ENCODE measurements at places on chromosomes 3 and 15.

DNA sequence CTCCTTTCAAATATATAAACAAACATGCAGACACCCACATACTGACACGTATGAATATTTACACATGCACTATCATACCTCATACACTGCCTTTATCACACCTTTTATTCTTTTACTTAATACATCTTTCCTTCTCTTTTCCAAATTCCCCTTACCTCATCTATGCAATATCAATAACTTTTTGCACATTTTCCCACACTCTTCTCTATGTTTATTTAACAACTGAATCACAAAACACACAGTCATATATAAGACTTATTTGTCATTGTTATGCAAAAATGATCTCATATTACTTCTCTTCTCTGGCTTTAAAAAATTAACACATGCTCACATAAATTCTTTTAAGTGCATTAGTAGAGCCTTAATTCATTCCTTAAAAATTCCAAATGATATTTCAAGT lies 461.4 kb downstream of the DIPK2A start:
- no peak for DNase-seq

DNA sequence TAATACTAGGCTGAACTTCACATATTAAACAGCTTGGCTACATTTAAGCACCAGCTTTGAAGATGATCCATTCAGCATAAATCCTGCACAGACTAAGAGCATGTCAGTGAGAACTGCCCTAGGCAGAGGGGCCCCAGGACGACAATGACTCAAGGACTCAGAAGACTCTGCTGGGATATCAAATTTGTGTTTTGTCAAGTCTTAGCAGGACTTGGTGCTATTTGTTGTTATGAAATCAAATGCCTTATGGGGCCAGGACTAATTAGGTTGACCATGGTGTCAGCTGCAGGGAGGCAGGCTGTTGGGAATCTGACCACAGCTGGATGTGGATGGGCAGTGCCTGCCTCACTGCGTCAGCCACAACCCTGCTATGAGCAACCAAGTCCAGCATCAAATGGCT lies 91.8 kb downstream of the RYR3 start:
- no peak for DNase-seq

DNA sequence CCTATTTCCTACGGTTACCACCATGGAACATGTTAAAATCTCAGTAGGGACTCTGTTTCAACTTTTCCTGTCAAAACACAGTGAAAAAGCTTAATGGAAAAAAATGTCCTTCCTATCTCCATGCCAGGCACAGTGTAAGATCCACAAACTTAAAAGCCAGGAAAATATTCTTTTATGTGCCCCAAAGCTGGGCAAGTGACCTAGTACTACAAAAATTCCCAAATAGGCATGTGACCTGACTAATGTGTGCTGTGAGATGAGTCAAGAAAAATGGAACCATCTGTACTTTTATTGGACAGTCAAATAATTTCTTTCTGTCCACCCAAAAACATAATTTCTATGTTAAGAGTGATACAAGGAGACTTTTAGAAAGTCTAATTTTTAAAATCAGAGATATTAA lies 406.0 kb downstream of the ZBTB20 start:
- peak; percentile 69 for DNase-seq

DNA sequence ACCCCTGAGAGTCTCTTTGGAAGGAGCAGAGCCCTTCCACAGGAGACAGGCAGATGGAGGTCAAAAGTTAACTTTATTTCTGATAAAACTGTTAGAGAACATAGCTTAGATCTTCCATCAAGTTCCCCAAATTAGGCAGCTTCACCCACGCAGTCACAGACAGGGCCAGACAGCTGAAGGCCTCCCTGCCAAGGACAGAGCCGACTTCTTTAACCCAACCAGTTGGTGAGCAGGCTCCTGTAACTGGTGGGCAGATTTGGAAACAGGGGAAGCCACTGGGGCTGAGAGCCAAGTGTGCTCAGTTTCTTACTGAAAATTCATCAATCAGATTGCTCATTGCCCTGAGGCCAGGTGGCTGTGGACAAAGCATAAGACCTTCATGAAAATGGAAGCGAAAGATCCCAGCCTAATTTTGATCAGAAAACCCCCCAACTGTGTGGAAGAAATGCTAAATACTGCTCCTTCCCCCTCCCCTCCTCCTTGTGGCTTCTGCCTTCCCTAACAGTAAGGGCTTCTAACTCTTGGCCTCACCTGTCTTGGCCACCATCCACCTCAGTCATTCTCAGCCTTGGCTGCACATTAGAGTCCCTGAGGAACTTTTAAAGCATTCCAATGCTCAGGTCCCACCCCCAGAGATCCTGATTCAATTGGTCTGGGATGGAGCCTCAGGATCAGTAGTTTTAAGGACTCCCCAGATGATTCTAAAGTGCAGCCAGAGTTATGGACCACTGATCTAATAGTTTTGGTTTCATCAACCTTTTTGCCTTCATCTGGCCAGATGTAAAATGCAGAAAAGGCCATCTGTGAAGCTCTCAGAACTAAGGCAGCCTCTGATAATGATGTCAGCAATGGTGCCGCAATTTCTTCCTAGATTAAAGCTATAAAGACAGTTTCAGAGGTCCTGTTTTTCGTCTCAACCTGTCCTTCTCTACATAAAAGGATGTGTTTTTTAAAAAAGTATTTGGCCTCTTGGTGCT lies 11.5 kb downstream of the CLRN1 start:
- no peak for DNase-seq

GRCh38 chr15:90086868-90087268 lies 15.4 kb downstream of the IDH2 start:
- DNase-seq, result peak; percentile 63

DNA sequence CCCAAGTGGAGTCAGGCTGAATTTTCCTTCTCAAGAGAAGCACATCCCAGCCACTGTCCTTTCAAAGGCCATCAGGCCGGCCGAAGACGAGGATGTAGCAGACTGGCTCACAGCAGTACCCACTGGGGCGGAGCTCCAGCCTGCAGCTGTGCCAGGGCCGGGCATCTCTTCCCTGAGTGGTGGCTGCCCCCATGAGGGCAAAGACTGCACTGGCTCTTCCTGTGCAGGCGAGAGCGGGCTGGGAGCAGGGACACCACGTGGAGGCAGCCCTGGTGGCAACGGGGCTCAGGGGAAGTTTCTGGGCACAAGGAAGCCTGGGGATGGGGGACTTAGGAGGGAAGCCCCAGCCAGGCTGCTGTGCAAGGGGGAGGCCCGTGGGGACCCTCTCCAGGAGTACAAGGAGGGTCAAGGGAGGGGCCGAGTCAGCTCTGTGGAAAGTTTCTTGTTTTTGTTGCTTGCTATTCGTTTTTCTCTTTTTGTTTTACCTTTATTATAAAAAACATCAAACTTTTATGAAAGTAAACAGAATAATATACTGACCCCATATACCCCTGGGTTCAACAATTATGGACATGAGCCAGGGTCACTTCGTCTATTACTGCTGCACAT lies 66.1 kb downstream of the RPN1 start:
- DNase-seq, result peak; percentile 93

DNA sequence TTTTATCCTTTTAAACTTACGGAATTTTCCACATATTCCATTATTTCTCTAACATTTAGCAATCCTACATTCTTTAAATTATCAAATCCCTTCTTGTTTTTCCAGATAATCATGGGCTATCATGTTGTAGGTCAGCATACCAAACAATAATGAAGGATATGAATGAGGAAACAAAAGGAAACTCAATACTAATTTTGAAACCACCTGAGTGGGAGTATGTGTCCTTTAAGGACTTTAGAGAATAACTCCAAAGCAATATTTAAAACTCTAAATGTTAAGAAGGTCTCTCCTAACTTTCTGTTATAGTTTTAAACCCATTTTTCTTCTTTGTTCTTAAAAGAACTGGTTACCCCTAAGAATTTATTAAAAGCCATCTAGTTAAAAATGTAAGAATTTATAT lies 43.0 kb downstream of the TP53BP1 start:
- DNase-seq, result no peak

DNA sequence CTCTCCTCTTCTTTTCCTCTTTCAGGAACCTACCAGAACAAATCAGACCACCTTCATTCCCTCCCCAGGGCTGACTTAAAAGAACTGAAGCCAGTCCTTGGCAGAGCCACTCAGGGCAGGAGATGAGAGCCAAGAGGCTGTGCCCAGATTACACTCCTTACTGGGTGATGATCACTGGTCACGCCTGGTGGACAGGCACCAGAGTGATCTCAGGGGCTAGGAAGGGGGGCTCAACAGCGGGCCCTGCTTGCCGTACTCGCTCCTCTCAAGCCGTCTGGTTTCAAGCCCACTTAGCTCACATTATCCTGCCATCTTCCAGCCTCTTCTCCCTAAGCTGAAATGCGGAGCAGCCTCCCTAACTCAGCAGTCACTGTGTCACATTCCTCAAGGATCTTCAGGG lies 1.7 kb upstream of the FAH start:
- no peak for DNase-seq

- DNase-seq, result no peak
These were observed 57.2 kb downstream of the WWTR1 start for GRCh38 chr3:149600634-149601033.

GRCh38 chr3:27324686-27325085 lies 44.5 kb downstream of the NEK10 start:
- DNase-seq, result no peak

DNA sequence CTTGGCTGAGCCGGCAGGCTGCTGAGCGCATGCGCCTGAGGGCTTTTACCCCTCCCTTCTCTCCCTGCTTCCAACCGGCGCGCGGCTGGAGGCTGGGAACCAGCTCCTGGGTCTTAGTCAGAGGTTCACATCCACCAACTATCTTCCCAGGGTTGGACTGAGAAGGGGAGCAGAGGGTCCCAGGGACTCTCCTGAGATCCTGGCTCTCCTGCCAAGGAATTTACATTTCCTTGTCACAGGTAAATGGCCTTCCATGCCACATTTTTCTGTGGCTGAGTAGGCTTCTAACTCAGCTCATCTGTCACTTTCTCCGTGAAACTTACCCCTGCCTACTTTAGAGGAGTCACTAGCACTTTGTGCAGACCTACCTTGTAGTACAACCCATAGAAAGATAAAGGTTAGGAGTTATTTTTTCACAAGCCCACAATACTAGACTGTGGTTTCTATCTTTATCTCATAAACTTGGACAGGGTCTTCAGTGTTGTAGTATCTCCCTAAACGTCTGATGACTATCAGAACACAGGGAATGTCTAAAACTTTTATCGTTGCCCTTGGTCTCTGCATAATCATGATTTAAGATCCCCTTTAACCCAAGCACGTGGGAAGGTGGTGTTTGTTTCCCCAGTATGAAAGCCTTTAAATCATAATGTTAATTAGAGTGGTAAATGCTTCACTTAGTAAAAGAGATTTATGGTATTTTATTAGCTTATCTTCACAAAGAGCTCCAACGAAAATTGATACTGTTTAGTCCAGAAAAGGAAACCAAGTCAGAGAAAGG lies 638 bp upstream of the TBC1D5 start:
- no peak for DNase-seq

- DNase-seq, result no peak
These were observed 57.5 kb upstream of the ZBED2 start for GRCh38 chr3:111652492-111653180.

DNA sequence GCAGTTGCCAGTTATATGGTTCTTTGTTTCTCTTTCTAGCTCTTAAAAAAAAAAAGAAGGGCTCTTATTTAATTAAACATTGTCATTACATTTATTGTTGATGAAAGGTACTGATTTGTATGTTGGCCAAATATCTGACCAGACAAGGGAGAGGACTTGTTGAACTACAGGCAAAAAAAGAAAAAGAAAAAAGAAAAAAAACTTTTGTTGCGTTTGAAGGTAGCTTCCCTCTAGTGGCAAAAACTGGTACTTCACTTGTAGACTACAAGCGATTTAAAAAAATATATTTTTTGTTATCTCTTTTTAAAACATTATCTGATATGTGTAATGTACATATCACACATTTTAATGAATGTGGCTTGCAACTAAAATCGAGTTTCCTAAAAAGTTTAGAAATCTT lies 280.6 kb downstream of the ROBO2 start:
- peak; percentile 52 for DNase-seq

DNA sequence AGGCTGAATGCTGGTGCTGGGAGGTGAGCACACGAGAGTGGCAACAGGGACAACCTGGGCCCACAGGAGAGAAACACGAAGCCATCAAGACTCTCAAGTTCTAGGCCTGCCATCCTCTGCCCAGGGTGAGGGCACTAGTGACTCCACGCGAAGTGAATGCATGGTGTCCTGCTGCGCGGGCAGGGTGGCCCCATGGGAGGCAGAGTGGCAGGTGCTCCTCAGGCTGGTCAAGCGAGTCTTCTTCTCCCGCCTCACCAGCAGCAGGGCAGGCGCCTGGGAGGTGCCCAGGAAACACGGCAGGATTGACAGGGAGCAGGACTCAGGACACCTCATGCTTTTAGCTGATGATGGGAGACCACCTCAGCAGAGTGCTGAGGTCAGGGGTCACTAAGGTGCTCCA lies 26.9 kb downstream of the STIMATE start:
- no peak for DNase-seq

Data from GM23248 (cell line).